Activated T-cell treated with anti-CD3 and anti-CD28 coated beads, Interleukin-2, amount 50 U/mL, for 4 hours (primary cell): ENCODE measurements at places on chromosomes 6 and 20. TPM values are rescaled to one million over a fixed set of nuclear protein-coding genes. Genes with fewer than 3 reads are reported as not detected.

DNA sequence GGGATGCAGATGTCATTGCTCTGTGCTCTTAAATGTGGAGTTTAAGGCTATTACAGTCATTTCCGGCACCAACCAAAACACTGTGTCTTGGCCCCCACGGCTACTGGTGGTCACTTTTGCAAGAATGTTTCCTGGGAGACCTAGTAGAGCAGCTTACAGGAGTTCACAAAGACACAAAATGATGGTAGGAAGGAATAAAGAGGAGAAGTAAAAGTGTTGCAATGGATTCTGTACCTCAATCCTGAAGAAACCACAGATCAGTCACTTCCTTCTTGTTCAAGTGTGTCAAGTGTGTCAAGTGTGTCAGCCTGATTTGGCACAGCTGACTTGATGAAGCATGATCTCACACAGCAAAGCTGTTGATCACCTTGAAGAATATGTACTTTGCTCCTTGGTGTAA is 344.0 kb downstream of the PLCB1 start:
- DNase-seq, result no peak

PRL gene
- total RNA-seq, result not detected

DNA sequence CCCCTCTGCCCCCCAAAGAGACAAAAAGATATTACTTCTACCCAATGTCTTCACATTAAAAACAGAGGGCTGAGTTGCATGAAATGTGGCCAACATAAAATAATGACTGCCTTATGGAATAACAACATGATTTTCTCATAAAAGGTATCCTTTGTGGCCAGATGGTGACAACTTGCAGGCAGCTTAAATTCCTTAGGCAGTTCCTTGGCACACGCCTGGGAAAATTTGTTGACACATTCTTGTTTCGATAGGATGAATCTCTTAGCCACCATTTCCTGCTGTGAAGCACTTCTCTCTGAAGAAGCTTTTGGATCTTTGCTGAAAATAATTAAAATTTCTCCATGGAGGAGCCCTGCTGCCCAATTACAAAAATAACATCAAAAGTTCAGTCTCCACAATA is 109.0 kb upstream of the COL21A1 start:
- no peak for DNase-seq

DNA sequence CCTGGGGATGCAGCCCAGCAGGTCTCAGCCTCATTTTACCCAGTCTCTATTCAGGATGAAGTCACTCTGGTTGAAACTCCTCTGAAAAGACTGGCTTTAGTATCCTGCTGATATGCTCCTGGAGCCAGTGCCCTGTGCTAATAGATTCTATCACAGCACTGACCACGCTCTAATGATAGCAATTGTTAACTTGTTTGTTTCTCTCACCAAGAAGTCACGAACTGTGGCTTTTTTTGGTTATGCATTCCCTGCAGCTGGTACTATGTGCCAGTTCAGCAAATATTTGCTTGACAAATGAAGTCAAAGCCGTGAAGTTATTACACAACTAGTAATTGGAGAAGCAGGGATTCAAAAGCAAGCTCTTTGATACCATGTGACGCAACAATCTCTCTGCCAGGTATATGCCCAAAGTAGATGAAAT is 754.6 kb downstream of the KIF16B start:
- no peak for DNase-seq

DNA sequence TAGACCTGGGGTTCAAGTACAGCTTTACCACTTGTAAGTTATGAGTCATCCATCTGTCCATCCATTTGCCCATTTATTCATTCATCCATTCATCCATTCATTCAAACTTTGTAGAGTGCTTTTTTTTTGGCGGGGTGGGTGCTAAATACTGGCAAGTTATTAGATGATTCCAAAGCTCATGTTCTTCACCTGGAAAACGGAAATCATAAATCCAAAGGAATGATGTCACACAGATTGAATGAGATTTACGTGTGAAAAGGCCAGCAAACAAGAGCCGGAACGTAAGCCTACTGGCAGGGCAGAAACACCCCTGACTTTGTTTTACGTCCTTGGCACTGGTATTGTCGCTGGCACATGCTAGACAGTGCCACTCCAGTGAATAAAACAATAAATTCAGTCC is 480.9 kb upstream of the CHD6 start:
- no peak for DNase-seq

HRH3 gene
- total RNA-seq, result not detected
